H54 (cell line): ENCODE measurements at places on chromosomes 3 and 15.
A peak's percentile ranks its signal among the peaks of the same experiment; 100 is the strongest.

DNA sequence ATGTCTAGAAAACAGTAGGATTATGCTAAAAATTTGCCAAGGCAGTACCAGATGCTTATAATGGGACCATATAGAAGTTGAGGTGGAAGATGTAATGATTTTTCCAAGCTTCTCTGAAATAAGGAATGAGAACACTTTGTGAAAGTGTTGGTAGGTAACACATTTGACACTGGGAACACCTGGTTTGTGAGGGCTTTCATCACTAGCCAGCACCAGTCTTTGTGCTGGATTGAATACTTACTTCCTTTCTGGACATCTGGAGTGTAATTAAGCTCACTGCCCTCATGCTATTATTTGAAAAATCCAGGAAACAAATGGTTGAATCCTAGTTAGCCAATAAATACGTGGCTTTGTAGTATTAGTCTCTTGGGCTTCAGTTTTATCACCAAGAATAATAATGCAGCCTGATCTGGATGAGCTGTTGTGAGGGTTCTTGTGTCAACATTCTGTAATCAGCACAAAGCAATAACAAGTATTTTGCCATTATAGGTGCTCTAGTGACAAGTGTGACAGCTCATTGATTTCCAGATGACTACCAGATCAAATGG is 12.9 kb downstream of the CCDC80 start:
- DNase-seq, result no peak

DNA sequence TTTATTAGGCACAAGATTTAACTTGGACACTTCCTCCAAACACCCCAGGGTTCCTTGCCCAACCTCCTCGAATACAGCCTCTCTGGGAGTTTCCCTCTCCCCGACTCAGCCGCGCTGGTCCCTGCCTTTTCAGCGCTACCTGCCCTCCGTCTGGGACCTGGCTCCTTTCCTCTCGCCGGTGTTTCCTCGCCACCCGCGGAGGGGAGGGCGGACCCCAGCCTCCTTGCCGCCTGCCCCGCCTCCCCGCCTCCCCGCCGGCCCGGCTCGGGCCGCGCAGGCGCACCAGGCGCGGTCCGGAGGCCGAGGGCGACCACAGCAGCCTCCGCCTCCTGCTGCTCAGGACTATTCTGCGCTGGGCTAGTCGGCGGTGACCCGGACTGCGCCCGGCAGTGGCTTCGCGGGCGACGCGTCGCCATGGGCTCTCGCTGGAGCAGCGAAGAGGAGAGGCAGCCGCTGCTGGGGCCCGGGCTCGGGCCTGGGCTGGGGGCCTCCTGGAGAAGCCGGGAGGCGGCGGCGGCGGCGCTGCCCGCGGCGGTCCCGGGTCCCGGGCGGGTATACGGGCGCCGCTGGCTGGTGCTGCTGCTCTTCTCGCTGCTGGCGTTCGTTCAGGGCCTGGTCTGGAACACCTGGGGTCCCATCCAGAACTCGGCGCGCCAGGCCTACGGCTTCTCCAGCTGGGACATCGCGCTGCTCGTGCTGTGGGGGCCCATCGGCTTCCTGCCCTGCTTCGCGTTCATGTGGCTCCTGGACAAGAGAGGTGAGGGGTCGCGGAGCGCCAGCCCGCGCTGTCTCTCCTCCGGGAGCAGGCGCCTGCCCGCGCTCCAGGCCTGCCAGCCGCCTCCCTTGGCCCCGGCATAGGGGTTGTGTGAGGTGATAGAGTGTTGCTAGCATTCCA is at the start of gene SLC49A4:
SLC49A4 (plus strand) TSS at position 291 of the 895 bp plus-strand sequence; CDS start at position 415, 124 bp downstream.
- peak; percentile 85 for DNase-seq

DNA sequence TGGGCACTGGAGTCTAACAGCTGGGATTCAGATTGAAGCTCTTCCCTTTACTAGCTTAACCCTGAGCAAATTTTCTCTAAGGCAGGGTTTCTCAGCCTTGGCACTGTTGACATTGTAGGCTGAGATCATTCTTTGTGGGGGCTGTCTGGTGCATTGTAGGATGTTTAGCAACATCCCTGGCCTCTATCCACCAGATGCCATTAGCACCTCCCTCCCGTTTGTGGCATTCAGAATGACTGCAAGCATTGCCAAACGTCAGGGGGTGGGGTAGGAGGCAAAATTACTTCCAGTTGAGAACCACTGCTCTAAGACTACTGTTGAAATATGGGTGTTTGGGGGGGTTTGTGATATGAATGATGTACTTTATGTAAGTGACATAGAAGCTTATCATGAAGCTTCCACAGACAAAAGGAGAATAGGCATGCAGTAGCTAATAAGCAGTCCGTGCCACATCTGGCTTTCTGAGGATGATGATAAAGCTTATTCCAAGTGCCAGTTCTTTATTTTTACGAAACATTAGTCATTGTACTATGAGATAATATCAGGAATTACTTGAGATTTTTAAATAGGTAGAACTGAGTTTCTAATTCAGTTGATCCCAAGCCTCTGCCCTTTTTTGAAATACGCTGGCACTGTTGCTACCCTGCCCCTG is 39.3 kb downstream of the NKIRAS1 start:
- peak; percentile 25 for DNase-seq

DNA sequence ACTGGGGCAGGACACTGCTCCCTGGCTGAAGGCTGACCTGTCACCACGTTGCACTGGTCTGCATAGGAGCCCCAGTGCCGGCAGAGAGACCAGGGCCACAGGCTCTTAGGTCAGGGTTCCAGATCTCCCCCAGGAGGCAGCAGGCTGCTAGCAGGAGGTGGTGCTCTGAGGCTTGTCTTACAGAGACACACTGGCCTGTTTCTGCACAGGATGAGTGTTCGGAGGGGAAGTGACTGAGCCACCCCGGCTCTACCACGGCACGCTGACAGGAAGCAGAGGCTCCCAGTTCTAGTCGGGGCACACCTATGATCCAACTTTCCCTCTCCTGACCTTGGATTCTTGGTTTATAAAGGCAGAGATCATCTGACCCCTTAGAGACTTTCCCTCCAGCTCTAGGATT is 8.6 kb downstream of the FBXL22 start:
- no peak for DNase-seq

DNA sequence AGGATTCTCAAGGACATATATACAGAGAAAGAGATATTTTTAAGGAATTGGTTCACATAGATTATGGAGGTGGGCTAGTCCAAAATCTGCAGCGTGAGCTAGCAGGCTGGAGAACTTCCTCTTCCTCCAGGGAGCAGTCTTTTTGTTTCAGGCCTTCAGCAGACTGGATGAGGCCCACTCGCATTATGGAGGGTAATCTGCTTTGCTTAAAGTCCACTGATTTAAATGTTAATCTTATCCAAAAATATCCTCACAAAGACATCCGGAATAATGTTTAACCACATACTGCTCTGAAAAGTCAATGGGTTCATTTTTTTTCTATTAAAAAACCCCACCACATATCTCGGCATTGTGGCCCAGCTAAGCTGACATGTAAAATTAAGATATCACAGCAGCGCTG is 22.2 kb upstream of the NRROS start:
- DNase-seq, result no peak

- DNase-seq, result no peak
Observed at GRCh38 chr3:127491323-127491722, 99.2 kb downstream of the TPRA1 start.

- no peak for DNase-seq
Observed at GRCh38 chr3:160398820-160399124, 253 bp downstream of the IFT80 start.

DNA sequence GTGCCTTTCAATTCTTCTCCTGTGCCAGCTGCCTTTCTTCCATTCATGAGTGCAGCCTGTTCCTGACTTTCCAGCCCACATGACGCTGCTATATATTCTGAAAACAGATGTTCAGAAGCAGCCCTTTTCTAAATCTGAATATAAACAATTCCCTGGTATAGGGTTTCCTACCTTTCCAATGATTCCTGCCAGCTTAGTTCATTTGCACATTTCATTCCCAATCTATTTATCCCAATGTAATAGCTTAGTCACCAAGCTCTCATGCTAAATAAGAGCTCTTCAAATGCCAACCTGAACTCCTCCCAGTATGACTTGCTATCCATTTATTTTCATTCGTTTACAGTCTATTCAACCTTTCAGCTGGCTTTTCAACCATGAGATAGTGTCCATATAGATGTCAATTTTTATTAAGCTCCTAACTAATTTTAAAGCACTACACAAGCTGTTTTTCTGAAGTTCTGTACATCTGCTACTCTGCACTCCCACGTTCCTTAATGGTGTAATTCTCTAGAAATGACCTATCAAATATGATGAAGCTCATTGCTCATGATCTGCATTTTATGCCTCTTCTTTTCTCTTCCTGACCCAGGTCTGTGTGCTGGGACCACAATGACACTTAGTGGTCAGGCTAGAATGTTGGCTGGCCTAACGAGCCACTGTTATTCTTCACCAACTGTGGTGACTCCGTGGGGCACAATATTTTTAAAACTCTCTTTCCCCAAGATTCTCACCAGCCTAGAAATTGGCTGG is 605.0 kb upstream of the TBL1XR1 start:
- DNase-seq, result no peak

GRCh38 chr15:90063770-90064247 is 38.5 kb downstream of the IDH2 start:
- no peak for DNase-seq

- DNase-seq, result no peak
Observed at GRCh38 chr15:52778457-52778856, 11.7 kb downstream of the ONECUT1 start.

DNA sequence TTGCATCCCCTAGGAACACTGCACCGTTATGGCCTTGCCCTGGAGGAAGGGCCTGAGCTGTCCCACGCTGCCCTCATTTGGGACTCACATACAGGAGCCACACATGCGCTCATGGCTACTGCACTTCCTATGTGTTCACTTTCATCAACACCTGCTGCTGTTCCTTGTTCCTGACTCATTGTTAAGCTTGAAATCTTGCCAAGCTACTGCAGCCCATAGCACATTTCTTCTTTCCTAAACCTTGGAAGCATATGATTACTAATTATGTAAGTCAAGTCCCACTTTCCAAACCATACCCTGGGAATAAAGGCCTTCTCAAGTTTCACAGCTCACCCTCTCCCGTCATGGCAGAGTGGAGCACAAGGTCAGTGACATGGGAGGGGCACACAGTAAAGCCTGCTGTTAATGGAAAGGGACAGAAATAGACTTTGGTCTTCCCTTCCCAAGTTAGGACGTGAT is 307.9 kb downstream of the CLSTN2 start:
- no peak for DNase-seq

DNA sequence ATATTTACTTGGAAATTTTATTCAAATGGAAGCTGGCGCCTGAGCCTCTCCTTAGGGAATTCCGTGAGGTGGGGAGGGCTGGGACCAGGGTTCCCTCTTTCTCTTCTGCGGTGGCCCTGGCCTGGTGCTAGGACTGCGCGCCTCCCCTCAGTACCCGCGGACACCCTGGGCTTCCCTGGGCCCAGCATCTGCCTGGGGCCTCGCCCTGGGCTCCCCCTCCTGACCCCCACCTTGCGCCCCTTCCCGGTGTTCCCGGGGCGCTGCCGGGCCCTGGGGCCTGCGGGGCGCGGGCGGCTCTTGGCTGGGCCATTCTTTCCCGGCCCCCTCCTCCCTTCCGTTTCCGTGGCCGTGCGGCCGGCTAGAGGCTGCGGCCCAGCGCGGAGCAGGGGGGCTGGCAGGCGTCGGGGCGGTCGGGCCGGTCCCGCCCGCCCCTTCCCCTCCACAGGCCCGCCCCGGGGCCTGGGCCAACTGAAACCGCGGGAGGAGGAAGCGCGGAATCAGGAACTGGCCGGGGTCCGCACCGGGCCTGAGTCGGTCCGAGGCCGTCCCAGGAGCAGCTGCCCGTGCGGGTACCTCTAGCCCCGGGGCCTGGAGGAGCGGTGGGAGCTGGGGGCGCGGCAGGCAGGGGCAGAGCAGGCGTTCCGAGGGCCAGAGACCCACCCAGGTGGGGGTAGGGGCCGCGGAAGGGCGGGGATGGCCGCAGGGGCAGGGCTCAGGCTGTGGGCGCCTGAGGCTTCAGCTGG is at the start of gene FES:
FES (plus strand) TSS at position 529 of the 743 bp plus-strand sequence. CDS start 542 bp downstream, outside the sequence.
- DNase-seq, result no peak

GRCh38 chr15:56892659-56893363 is 25.6 kb upstream of the TCF12 start:
- DNase-seq, result no peak

DNA sequence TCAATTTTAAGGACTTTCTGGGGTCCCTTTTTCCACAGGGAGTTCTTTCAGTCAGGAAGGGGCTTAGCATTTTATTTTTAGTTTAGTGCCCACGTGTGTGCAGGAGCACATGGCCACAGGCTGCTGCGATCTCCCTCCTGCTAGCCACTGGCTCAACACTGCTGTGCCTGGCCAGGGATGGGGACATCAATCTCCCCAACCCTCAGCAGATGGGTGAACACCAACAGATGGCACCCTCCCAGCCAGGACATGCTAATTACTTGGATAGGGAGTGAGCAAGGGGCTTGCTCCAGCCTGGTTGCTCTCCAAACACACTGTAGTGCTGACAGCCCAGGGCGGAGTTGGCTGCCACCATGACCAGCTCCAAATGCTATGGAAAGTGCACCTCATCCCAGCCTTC is 7.4 kb upstream of the RIOX2 start:
- no peak for DNase-seq

DNA sequence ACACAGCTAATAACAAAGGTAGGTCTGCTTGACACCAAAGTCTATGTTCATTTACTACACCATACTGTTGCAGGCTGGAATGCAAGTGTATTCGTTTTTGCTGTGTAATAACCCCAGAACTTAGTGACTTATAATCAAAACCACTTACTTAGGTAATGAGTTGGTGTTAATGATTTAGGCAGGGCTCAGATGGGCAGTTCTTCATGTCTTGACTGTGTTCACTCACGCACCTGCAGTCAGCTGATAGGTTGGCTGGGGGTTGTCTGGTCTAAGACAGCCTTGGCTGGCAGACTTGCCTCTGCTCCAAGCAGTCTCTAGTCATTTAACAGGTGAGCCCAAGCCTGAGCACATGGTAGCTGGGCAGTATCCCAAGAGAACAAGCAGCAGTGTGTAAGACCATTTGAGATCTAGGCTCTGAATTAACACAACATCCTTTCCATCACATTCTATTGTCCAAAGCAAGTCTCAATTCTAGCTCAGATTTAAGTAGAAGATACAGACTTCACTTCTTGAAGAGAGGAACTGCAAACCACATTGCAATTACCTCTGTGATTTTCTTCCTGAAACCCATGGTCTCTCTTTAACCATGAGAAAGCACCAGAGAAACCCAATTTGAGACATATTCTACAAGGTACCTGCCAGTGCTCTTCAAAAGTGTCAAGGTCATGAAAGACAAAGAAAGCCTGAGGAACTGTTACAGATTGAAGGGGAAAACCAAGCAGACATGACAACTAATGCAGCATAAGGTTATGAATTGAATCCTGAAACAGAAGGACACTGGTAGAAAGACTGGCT is 13.3 kb upstream of the DCLK3 start:
- no peak for DNase-seq

DNA sequence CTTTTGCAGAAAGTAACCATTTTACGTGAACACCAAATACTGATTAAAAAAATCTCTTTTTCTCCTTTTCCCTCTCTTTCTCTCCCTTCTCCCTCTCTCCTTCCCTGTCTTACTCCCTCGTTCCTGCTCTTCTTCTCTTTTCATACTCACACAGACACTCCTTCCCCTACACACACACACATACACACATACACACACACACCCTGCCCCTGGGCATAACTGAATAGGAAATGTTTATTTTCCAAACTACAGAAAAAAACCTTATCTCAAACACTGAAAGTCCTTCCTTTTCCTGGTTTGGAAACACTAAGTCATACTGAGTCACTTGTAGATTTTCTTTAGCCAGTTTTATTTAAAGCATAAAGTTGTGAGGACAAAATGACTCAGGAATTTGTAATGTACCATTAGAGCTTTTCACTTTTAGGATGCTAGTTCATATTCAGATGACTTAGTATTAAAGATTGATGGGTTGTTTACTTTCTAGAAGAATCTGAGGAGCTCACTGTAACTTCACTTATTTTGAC is 62.4 kb downstream of the MBNL1 start:
- DNase-seq, result peak; percentile 9

GRCh38 chr3:148756311-148756710 is 58.6 kb downstream of the AGTR1 start:
- DNase-seq, result no peak

GRCh38 chr3:32399030-32399620 is 7.5 kb downstream of the CMTM7 start:
- DNase-seq, result peak; percentile 23
